ENCODE measurements at places on chromosomes 16 and 17.

DNA sequence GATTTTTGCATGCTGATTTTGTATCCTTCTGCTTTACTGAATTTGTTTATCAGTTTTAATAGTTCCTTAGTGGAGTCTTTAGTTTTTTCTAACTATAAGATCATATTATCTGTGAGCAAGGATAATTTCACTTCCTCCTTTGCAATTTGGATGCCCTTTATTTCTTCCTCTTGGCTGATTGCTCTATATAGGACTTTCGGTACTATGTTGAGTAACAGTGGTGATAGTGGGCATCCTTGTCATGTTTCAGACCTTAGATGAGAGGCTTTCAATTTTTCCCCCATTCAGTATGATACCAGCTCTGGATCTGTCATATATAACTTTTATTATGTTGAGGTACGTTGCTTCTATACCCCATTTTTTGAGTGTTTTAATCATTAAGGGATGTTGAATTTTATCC lies 224.5 kb upstream of the CNTNAP4 start:
- H3K27ac ChIP-seq: no peak overlapping the region
- no peaks in the 10 kb centered on the region for H3K4me1 ChIP-seq
- H3K27me3 ChIP-seq: no peaks in the 10 kb centered on the region
- no peak overlapping the region for H3K4me3 ChIP-seq

- no peaks in the 10 kb centered on the region for H3K36me3 ChIP-seq
- H3K27me3 ChIP-seq: no peaks in the 10 kb centered on the region
- H3K27ac ChIP-seq: no peak overlapping the region
- H3K4me1 ChIP-seq: no peaks in the 10 kb centered on the region
- no peak for DNase-seq
- no peak overlapping the region for H3K4me3 ChIP-seq
These were observed 150.8 kb downstream of the C16orf78 start for GRCh38 chr16:49524216-49524946.

DNA sequence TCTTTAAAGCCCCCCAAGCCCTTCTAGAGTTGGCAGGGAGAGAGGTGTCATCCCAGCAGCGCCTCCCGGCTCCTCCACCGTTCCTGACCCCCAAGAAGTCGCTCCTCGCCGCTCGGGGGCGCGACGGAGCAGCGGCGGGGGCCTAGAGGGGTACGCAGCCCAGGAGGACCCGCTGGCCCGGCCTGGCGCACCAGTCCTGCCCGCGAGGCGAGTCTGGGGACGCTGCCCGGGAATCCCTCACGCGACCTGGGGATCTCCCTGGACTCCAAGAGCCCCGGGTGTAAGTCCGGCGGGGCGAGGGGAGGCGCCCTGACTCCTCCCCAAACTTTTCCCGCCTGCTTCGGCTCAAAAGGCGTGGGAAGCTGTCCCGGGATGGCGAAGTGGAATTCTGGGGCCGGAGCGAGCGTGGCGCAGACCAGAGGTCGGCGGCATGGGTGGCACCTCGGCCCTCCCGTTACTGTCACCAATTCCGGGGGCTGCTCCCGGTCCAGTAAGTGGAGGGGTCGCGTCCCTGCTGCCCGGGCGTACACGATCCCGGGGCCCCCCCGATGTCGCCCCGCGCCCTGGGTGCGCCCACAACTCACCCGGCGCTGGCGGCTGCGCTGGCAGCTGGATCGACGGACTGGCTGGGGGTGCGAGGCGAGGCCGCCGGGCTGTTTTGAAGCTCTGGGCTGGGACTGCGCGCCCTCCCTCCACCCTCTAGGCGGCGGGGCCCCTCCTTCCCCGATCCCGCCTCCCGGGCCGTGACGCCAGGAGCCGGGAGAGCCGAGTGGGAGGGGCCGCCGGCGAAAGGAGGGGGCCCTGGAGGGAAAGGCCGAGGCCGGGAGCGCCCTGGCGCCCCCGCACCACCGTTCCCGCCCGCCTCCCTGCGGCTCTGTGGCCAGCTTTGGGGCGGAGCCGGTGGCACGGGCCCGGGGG lies at the start of gene EMP2:
TSS of gene EMP2 (minus strand) at position 634 of the 918 bp plus-strand sequence. CDS start 32,981 bp downstream, outside the sequence.
- DNase-seq: peak; percentile 87
- peak within 1 kb of the TSS; percentile 55 for H3K4me3 ChIP-seq
- no peaks in the 10 kb centered on the region for H3K27me3 ChIP-seq

GRCh38 chr16:1871974-1872635 lies at the start of gene MEIOB:
Gene MEIOB, minus strand, starts transcription at chr16:1872164. Its CDS starts 3,989 bp downstream, at chr16:1868175.
- no peaks in the 10 kb centered on the region for H3K36me3 ChIP-seq
- no peak within 1 kb of the TSS for H3K4me3 ChIP-seq
- no peaks in the 10 kb centered on the region for H3K27me3 ChIP-seq
- peak; percentile 73 for DNase-seq
- no peaks in the 10 kb centered on the region for H3K4me1 ChIP-seq
- no peak within 1 kb of the TSS for H3K27ac ChIP-seq

Data from mesendoderm (in vitro differentiated cells).